ENCODE measurements at places on chromosomes 1 and 21.
A peak's percentile ranks its signal among the peaks of the same experiment; 100 is the strongest.

GRCh38 chr1:65845535-65846060 lies 52.9 kb downstream of the PDE4B start:
- DNase-seq: no peak

DNA sequence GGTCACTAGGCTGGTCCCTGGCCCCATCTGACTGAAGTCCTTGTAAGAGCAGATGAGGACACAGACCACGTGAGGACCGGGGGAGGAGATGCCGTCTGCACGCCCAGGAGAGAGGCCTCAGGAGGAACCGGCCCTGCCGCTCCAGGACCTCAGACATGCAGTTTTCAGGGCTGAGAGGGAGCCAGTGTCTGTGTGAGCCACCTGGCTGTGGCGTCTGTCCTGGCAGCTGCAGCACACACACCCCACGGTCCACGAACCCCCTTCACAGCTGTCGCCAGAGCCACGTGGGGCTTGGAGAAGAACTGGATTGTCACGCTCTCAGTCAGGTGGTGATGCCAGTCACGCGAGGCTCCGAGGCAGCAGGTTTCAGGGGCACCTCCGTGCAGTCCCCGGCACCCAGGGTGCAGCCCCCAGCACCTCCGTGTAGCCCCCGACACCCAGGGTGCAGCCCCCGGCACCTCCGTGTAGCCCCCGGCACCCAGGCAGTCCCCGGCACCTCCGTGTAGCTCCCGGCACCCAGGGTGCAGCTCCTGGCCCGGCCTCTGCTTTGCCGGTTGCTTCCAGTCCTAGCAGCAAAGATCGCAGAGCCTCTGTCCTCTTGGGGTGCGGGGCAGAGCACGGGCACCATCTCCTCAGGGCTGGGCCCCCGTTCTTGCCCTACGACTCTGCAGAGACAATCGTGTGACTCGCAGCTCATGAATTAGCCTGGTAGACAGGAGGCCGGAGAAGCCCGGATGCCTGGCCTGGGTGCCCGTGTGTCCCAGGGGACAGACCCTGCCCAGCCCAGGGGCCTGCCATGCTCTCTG lies 19.0 kb upstream of the SUMO3 start:
- no peak for DNase-seq

DNA sequence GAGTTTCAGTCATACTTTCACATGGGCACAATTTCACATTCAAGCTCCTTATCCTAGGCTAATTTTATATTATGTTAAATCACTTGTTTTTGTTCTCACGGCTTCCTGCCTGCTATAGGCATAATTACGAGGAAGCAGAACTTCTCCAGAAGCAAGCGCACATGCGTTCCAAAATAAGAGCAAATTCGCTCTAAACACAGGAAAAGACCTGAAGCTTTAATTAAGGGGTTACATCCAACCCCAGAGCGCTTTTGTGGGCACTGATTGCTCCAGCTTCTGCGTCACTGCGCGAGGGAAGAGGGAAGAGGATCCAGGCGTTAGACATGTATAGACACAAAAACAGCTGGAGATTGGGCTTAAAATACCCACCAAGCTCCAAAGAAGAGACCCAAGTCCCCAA lies at the start of gene CORT:
Gene CORT (plus strand): TSS at position 281 of the 400 bp plus-strand sequence. CDS start 193 bp downstream, outside the sequence.
- DNase-seq: no peak

GRCh38 chr21:42044871-42045495 lies 26.1 kb upstream of the UMODL1 start:
- no peak for DNase-seq

GRCh38 chr1:110198746-110199145 lies 11.4 kb upstream of the KCNC4 start:
- no peak for DNase-seq

GRCh38 chr1:150552128-150552910 lies 3.1 kb downstream of the ADAMTSL4 start:
- peak; percentile 87 for DNase-seq

GRCh38 chr1:36523850-36524249 lies 41.1 kb upstream of the CSF3R start:
- DNase-seq: no peak

- no peak for DNase-seq
Measured at GRCh38 chr1:232886271-232886670, 64.1 kb upstream of the NTPCR start.

DNA sequence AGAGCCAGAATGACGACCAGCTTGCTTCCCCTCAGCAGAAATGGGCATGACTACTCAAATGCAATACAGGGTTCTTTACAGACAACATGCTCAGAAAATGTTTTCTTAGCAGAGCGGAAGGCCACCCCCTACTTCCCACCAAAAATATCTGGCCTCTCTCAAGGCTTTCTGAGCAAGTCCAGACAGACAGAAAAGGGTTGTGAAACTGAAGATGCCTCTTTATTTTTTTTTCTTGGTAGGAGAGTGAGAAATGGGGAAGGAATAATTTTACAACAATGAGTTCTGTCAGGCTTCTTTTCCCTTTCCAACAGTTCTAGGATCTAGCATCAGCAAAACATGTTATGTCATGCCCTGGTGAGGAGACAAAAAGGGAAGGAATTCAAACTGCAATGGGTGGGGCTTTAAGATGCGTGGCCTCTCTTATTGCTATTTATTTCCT lies 172.0 kb upstream of the CAMK1G start:
- no peak for DNase-seq

GRCh38 chr1:32393832-32394140 lies 455 bp downstream of the BSDC1 start:
- DNase-seq: no peak

DNA sequence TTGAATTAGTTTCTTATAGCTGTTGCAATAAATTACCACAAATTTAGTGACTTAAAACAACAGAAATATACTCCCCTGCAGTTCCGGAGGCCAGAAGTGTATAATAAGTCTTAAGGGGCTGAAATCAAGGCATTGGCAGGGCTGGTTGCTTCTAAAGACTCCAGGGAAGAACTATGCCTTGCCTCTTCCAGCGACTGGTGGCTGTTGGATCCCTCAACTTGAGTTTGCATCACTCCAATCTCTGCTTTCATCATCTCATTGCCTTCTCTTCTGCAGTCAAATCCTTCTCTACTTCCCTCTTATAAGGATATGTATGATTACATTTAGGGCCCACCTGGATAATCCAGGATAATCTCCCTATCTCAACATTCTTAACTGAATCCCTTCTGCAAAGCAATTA lies 19.1 kb upstream of the MED18 start:
- no peak for DNase-seq

GRCh38 chr1:185008838-185009237 lies 34.5 kb upstream of the NIBAN1 start:
- no peak for DNase-seq

- no peak for DNase-seq
Measured at GRCh38 chr1:5639106-5639722, 353.0 kb downstream of the NPHP4 start.

DNA sequence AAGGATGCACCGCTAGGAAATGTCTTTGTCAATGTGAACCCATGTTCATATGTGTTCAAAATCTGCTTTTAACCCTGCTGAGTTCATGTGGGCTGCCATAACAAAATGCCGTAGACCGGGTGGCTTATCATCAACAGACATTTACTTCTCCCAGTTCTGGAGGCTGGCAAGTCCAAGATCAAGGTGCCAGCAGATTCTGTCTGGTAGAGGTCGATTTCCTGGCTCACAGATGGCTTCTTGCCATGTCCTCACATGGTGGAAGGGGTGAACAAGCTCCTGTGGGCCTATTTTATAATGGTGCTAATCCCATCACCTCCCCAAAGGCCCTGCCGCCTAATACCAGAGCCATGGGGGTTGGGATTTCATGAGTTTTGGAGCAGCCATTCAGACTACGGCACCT lies 4.6 kb upstream of the CDCP2 start:
- no peak for DNase-seq
